ENCODE measurements at places on chromosomes 7 and 10. TPM values are rescaled to one million over a fixed set of nuclear protein-coding genes. Genes with fewer than 3 reads are reported as not detected.

The RPEL1 gene
- not detected for total RNA-seq

The PDZD7 gene
- total RNA-seq: 0.11 TPM

The PDK4 gene
- total RNA-seq: 5,827 TPM

The PTPRZ1 gene
- total RNA-seq: 0.16 TPM

The ANXA8L1 gene
- total RNA-seq: not detected

The CYP26C1 gene
- total RNA-seq: not detected

The AGR3 gene
- total RNA-seq: not detected

The CYP3A7 gene
- not detected for total RNA-seq

The FOXI2 gene
- total RNA-seq: not detected

The PLAU gene
- total RNA-seq: 0.83 TPM

The TCAF2 gene
- 2.6 TPM for total RNA-seq

The SCIN gene
- total RNA-seq: 0.09 TPM

The TAS2R4 gene
- total RNA-seq: not detected

The MSS51 gene
- total RNA-seq: 25.7 TPM

The SORBS1 gene
- 331 TPM for total RNA-seq

The FERD3L gene
- total RNA-seq: not detected
